Body of pancreas (tissue), 4 donors: ENCODE measurements at places on chromosomes 11 and 22. TPM values are rescaled to one million over a fixed set of nuclear protein-coding genes. Genes with fewer than 3 reads are reported as not detected.

GRCh38 chr22:48371391-48371790, 1456.3 kb downstream of the BRD1 start:
- H3K27me3 ChIP-seq, result no peaks in the 10 kb centered on the region

- DNase-seq, result no peak
- H3K4me3 ChIP-seq, result no peak overlapping the region
- H3K36me3 ChIP-seq, result no peaks in the 10 kb centered on the region
Observed at GRCh38 chr11:115391598-115391997, 112.6 kb downstream of the CADM1 start.

DNA sequence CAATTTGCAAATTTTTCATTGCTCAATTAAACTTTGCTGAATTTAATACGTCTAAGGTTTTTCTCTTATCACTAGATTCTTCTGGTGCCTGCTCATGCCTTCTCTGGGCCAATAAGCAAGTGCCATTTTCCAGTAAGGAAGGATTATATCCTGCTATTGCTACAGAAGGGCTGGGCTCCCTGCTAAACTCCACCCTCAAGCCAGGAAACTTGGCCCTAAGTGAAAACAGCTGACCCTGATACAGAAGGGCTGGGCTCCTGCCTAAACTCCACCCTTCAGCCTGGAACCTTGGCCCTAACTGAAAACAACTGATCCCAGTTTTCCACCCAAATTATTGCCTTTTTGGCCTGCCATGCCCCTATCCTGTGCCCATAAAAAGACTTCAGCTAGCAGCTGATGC, 385.3 kb downstream of the DYNC2H1 start:
- no peaks in the 10 kb centered on the region for H3K4me1 ChIP-seq
- no peak overlapping the region for H3K27ac ChIP-seq
- H3K27me3 ChIP-seq, result no peaks in the 10 kb centered on the region
- no peak for DNase-seq

DNA sequence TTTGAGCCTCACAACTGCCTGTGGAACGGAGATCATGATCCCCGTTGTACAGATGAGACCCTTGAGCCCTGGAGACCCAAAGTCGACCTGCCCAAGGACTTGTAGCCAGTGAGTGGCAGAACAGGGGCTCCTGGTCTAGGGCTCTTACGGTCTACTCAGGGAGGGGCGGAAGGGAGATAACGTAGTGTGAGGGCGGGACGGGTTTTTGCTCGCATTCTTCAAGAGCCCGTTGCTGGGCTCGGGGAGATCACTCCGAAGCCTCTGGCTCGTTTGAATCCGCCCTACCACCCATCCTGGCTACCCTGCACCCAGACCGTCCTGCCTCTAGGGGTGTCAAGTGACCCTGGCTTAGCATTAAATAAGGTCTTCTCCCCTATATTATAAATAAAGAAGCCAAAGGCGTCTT, 639 bp downstream of the CRY2 start:
- peak overlapping the region; percentile 98 for H3K27ac ChIP-seq
- no peaks in the 10 kb centered on the region for H3K27me3 ChIP-seq
- DNase-seq, result peak; percentile 67
- H3K4me3 ChIP-seq, result peak overlapping the region; percentile 94

- H3K27me3 ChIP-seq, result no peaks in the 10 kb centered on the region
- no peak overlapping the region for H3K4me3 ChIP-seq
- no peaks in the 10 kb centered on the region for H3K4me1 ChIP-seq
- no peak for DNase-seq
- no peaks in the 10 kb centered on the region for H3K36me3 ChIP-seq
Observed at GRCh38 chr11:40187295-40187694, 1272.2 kb downstream of the LRRC4C start.

- H3K27ac ChIP-seq, result no peak overlapping the region
- no peak overlapping the region for H3K4me3 ChIP-seq
- DNase-seq, result peak; percentile 1
- no peaks in the 10 kb centered on the region for H3K36me3 ChIP-seq
- H3K4me1 ChIP-seq, result peaks cover 16% of the 10 kb centered on the region
Observed at GRCh38 chr11:1221848-1222311, 986 bp upstream of the MUC5B start.

DNA sequence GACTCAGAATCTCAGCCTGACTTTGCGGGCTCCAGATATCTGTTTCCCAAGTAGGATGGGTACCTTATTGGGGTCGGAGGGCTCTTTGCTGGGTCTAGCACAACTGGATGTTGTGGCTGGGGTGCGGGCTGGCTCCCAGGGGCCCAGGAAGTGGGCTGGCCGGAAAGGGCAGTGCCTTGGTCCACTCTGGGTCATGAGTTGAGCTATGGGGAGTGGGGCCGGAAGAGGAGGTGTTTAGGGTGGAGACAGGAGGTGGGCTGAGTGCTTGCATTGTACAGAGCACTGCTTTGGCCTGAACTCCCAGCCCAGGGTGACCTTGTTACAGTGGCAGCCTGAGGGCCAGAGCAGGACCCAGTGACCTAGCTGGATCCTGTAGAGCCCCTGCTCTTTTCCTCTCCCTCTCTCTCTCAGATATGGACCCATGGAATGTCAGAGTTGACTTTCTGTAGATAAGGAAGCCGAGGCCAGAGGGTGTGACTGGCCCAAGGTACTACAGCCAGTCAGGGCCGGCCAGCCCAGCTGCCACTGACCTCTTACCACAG, 13.2 kb downstream of the PHLDB1 start:
- H3K27ac ChIP-seq, result peak overlapping the region; percentile 36
- no peak for DNase-seq
- no peak overlapping the region for H3K4me3 ChIP-seq
- no peaks in the 10 kb centered on the region for H3K27me3 ChIP-seq
- peaks cover 56% of the 10 kb centered on the region for H3K4me1 ChIP-seq

GRCh38 chr11:24471084-24471483, 25.8 kb upstream of the LUZP2 start:
- no peaks in the 10 kb centered on the region for H3K4me1 ChIP-seq
- no peaks in the 10 kb centered on the region for H3K36me3 ChIP-seq
- H3K27me3 ChIP-seq, result no peaks in the 10 kb centered on the region
- no peak overlapping the region for H3K4me3 ChIP-seq
- no peak for DNase-seq

DNA sequence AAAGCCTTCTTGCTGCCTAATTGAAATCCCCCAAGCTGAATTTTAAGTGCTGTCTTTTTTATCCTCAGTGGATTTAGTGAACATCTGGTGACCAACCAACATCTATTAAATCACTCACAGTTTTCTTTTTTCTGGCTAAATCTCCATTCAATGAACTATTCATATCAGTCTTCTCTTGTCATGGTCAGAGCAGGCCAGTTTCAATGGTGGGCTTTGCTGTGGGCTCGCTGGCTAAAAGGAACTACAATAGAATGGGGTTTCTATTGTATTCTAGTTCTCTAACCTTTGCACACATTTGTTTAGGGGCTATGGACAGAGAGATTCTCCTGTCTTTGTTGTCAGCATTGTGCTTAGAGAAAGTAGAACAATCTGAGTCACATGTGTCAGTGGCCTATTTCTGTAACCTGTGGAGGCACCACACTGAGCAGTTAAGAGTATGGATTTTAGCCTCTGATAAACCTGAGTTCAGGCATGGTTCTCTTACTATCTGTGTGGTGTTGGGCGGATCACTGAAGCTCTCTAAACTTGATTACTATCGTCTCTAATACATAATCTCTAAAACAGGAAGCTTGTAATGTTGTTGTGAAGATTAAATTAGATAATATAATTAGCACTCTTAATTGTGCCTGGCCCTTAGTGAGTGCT, 94.2 kb upstream of the CADM1 start:
- no peaks in the 10 kb centered on the region for H3K4me1 ChIP-seq
- no peaks in the 10 kb centered on the region for H3K27me3 ChIP-seq
- H3K36me3 ChIP-seq, result no peaks in the 10 kb centered on the region
- H3K4me3 ChIP-seq, result no peak overlapping the region
- no peak for DNase-seq
- no peak overlapping the region for H3K27ac ChIP-seq

GRCh38 chr22:21014202-21014725, 701 bp upstream of the P2RX6 start:
- H3K27ac ChIP-seq, result peak overlapping the region; percentile 30
- no peaks in the 10 kb centered on the region for H3K27me3 ChIP-seq
- H3K36me3 ChIP-seq, result no peaks in the 10 kb centered on the region
- DNase-seq, result peak; percentile 62

DNA sequence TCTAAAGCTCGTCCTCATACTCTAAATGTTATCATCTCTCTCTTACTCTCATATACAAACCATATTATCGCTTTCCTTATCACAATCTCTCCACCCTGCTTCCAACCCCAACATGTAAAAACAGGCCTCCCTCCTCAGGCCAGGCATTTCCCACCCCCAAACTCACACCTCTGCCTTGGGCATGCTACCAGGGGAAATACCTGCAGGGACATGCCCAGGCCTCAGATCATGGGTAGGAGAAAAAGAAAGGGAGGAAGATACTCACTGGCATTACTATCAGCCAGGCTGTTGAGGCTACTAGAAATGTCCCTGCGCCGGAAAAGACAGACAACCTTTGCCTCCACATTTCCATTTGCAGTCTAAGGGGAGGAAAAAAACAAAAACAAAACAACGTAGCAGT, 1.8 kb downstream of the MTA2 start:
- H3K27me3 ChIP-seq, result no peaks in the 10 kb centered on the region
- H3K36me3 ChIP-seq, result peaks cover 17% of the 10 kb centered on the region
- peaks cover 34% of the 10 kb centered on the region for H3K4me1 ChIP-seq
- H3K4me3 ChIP-seq, result no peak overlapping the region
- H3K27ac ChIP-seq, result no peak overlapping the region

- no peak overlapping the region for H3K27ac ChIP-seq
- no peaks in the 10 kb centered on the region for H3K27me3 ChIP-seq
- no peaks in the 10 kb centered on the region for H3K36me3 ChIP-seq
- no peaks in the 10 kb centered on the region for H3K4me1 ChIP-seq
Observed at GRCh38 chr11:6270584-6271246, 11.1 kb downstream of the CCKBR start.

GRCh38 chr11:94767291-94767690, 865 bp upstream of the AMOTL1 start:
- peak overlapping the region; percentile 96 for H3K27ac ChIP-seq
- no peaks in the 10 kb centered on the region for H3K27me3 ChIP-seq
- no peak overlapping the region for H3K4me3 ChIP-seq
- no peaks in the 10 kb centered on the region for H3K36me3 ChIP-seq

GRCh38 chr22:30317778-30318177, 9.0 kb downstream of the TBC1D10A start:
- DNase-seq, result no peak
- H3K27ac ChIP-seq, result peak overlapping the region; percentile 45
- H3K36me3 ChIP-seq, result no peaks in the 10 kb centered on the region
- peaks cover 42% of the 10 kb centered on the region for H3K4me1 ChIP-seq
- no peaks in the 10 kb centered on the region for H3K27me3 ChIP-seq

- H3K27ac ChIP-seq, result no peak overlapping the region
- H3K4me3 ChIP-seq, result no peak overlapping the region
- no peak for DNase-seq
- no peaks in the 10 kb centered on the region for H3K4me1 ChIP-seq
- H3K27me3 ChIP-seq, result no peaks in the 10 kb centered on the region
Observed at GRCh38 chr22:46959369-46959768, 196.9 kb downstream of the TBC1D22A start.

GRCh38 chr11:97614606-97615005, 1224.8 kb downstream of the JRKL start:
- DNase-seq, result no peak
- no peak overlapping the region for H3K4me3 ChIP-seq
- no peaks in the 10 kb centered on the region for H3K36me3 ChIP-seq
- no peaks in the 10 kb centered on the region for H3K27me3 ChIP-seq
- H3K4me1 ChIP-seq, result no peaks in the 10 kb centered on the region
- no peak overlapping the region for H3K27ac ChIP-seq

The TEX54 gene
- not detected for total RNA-seq

The VWCE gene
- total RNA-seq, result not detected

The GLB1L3 gene
- 1.3 TPM for total RNA-seq

The TSSK2 gene
- total RNA-seq, result 0.33 TPM

The ACTN3 gene
- not detected for total RNA-seq

The TEAD1 gene
- 55.0 TPM for total RNA-seq

The ANO1 gene
- 23.1 TPM for total RNA-seq

The PDGFB gene
- 15.8 TPM for total RNA-seq

The CRYBA4 gene
- total RNA-seq, result not detected

The CECR2 gene
- 3.4 TPM for total RNA-seq
